ENCODE measurements at places on chromosomes 3 and 15.

GRCh38 chr3:152304160-152304559, 35.4 kb downstream of the MBNL1 start:
- no peak for DNase-seq

DNA sequence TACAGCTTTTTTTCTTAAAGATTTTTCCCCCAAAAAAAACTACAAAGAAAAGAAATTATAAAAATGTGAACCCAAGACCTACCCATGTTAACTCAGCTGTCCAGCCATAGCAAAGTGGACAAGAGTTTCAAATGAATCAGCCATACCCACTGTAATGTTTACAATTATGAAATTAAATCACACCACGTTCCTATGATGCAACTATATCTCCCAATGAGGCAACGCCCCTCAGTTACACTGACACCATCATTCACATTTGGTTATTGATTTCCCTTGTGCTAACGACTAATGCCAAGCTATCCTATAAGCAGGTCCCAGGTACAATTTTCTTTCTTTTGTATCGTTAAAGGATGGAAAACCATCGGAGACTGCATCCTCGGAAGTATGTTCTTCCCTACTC, 115.1 kb upstream of the ICE2 start:
- DNase-seq = no peak

GRCh38 chr3:53103397-53104296, 26.6 kb downstream of the RFT1 start:
- DNase-seq = no peak

- DNase-seq = no peak
These were observed 11.9 kb downstream of the ARRDC4 start for GRCh38 chr15:97972366-97972765.

DNA sequence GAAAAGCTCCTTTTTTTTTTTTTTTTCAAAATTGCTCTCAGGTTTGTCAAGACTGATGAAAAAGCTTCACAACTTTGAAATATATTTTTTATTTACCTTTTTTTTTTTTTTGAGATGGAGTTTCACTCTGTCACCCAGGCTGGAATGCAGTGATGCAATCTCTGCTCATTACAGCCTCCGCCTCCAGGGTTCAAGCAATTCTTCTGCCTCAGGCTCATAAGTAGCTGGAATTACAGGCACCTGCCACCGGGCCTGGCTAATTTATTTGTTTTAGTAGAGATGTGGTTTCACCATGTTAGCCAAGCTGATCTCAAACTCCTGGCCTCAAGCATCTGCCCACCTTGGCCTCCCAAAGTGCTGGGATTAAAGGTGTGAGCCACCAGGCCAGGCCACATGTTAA, 1515.0 kb downstream of the OTOL1 start:
- no peak for DNase-seq

GRCh38 chr15:60326824-60327654, 70.7 kb downstream of the ANXA2 start:
- DNase-seq = no peak

DNA sequence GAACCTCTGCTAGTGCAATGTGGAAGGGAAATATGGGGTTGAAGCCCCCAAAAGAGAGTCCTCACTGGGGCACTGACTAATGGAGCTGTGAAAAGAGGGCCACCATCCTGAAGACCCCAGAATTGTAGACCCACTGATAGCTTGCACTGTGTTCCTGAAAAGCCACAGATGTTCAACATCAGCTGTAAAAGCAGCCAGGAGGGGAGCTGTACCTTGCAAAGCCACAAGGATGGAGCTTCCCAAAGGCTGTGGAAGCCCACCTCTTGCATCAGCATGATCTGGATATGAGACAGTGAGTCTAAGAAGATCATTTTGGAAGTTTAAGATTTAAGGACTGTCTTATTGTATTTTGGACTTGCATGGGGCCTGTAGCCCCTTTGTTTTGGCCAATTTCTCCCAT, 125.8 kb upstream of the TGFBR2 start:
- DNase-seq = no peak

- DNase-seq = no peak
These were observed 136.1 kb downstream of the FILIP1L start for GRCh38 chr3:99978221-99978620.

GRCh38 chr3:153397794-153398193, 235.8 kb downstream of the RAP2B start:
- DNase-seq = no peak

GRCh38 chr15:35669432-35670045, 123.6 kb upstream of the DPH6 start:
- no peak for DNase-seq

DNA sequence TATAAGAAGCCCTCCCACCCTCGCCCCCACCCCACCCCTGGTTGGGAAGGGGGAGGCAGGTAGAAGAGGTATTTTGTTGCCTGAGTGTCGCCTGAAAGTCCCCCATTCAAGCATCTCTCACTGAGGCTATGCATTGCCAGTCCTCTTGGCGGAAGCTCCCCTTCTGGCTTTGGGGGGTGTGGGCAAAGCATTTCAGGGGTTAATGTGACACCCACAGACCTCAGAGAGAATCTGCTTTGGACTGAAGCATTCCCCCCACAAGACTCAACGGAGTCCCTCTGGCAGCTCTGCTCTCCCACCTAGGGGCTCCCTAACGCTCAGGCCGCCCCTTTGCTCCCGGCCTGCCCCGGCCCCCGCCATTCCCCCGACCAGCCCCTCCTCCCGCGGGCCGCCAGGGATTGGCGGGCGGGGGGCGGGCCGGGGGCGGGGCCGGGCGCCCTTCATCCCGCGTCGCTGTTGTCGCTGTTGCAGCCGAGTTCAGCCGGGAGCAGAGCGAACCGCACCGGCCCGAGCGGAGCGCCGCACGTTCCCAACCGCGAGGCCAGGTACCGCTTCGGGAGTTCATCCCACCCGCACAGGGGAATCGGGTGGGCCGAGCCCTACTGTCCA, at the start of gene SLC38A3:
TSS of gene SLC38A3 (plus strand) at position 468 of the 609 bp plus-strand sequence. CDS start 8,929 bp downstream, outside the sequence.
- DNase-seq = no peak

- no peak for DNase-seq
These were observed 81.2 kb downstream of the SCAPER start for GRCh38 chr15:76823890-76824289.
